ENCODE measurements at places on chromosomes 11 and 22.

- peak; percentile 78 for DNase-seq
Measured at GRCh38 chr22:39205344-39206021, 39.3 kb downstream of the PDGFB start.

- DNase-seq = no peak
Measured at GRCh38 chr22:50314455-50315288, 7.2 kb upstream of the PLXNB2 start.

GRCh38 chr11:83456566-83456965 is 170.4 kb upstream of the CCDC90B start:
- no peak for DNase-seq

DNA sequence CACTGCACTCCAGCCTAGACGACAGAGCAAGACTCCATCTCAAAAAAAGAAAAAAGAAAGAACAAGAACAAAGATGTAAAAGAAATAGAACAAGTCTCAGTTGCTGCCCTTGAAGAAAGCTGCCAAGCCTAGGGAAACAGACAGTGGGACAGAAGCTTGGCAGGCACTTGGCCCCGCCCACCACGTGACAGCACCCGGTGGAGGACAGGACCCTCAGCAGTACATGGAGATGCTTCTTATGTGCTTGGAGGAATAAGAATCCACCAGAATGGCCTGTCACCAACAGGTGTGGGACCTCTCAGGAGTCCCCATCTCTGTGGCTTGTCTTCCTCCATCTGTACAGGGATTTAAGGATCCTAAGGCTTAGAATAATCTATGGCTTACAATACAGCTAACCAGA is 7.6 kb upstream of the TMPRSS6 start:
- no peak for DNase-seq

GRCh38 chr22:45262195-45262930 is 21.7 kb upstream of the KIAA0930 start:
- no peak for DNase-seq

GRCh38 chr22:33380789-33381530 is 322.8 kb upstream of the SYN3 start:
- DNase-seq = peak; percentile 96

GRCh38 chr22:35821654-35822053 is 104.0 kb downstream of the APOL5 start:
- no peak for DNase-seq

GRCh38 chr22:29737251-29738117 is 17.7 kb downstream of the CABP7 start:
- no peak for DNase-seq

GRCh38 chr11:12048936-12049790 is 40.7 kb upstream of the DKK3 start:
- no peak for DNase-seq

- no peak for DNase-seq
Measured at GRCh38 chr11:73268671-73269271, 3.4 kb upstream of the P2RY6 start.

- no peak for DNase-seq
Measured at GRCh38 chr22:21020802-21021429, 6.0 kb downstream of the P2RX6 start.

DNA sequence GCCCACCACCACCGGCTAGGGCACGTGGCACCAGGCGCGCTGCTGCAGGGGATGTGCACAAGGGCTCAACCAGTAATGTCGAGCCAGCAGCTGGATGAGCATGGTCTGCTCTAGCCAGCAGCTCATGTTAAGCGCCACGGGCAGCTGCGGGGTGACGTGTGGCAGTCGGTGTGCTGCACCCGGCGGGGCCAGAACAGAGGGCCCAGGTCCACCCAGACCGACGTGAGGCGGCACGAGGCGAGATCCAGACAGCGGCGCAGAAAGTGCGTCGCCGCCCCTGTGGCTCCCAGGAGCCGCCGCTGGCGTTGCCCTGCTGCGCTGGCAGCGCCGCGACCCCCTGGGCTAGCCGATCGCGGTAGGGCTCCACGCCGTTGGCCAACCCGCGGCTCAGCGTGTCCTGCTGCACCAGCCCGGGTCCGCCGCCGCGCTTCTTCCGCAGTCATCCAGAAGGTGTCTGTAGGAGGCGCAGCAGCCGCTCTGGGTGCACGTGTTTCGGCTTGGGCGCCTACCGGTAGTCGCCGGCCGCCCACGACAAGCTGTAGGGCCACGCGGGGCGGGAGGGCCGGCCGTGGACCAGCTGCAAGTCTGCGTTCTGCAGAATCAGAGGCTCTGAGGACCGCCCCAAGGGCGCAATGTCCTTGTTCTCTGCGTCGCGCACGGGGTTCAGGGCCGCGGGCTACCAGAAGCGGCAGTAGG is 4.6 kb upstream of the GALR3 start:
- peak; percentile 14 for DNase-seq

- DNase-seq = no peak
Measured at GRCh38 chr11:16440136-16440535, 83.8 kb upstream of the SOX6 start.

DNA sequence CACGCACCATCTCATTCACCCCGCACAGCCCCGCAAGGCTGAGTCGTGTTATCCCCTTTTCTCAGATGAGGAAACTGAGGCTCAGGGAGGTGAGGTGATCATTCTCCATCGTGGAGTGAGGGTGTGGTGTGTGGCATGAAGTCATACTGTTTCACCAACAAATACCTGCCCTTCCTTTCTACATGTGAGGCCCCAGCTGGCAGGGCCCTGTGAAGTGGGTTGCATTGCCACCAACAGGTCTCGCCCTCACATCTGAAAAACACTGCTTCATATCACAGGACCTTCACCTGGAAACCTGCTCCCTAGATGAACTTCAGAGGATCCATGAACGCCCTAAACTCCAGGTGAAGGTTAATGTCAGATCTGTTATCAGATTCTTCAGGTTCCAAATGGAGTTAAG is 4.3 kb downstream of the SSTR3 start:
- DNase-seq = no peak

GRCh38 chr22:33124471-33124870 is 66.3 kb upstream of the SYN3 start:
- DNase-seq = no peak

GRCh38 chr11:62221498-62221897 is 13.0 kb downstream of the SCGB2A1 start:
- no peak for DNase-seq

- no peak for DNase-seq
Measured at GRCh38 chr11:45031912-45032519, 81.3 kb upstream of the TP53I11 start.

GRCh38 chr22:47276450-47276820 is 514.0 kb downstream of the TBC1D22A start:
- DNase-seq = no peak

DNA sequence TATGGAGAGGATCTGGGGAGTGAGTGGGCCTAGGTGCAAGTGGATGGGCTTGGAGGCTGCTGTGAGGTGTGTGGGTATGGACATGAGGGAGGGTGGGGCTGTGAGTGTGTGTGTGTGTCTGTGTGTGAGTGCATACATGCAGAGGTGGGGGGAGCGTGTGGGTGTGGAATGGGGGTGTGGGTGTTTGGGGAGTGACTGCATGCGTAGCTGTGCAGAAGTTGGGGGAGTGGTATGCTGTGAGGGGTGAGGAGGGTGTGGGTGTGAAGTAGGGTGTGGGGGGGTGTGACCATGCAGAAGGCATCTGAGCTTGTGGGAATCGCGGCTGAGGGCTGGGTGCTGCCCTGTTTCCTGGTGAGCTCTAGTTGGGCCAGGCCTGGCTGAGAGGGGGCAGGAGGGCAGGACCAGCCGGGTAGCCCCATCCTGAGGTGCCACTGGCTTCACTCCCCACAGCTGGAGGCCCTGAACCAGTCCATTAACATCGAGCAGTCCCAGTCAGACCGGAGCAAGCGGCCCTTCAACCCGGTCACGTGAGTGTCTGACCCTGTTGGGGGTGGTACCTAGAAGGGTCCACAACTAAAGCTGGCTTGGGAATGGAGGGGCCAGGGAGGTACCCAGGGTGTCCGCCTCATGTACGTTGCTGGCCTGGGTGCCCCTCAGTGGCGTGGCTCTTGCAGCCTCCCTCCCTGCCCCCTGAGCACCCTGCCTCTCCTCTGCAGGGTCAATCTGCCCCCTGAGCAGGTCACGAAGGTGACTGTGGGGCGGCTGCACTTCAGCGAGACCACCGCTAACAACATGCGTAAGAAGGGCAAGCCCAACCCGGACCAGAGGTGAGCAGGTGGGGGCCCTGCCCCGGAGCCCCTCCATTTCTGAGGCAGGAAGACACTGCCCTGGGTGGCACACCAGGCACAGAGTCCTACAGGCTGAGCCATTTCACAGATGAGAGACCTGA is 16.5 kb downstream of the TMEM258 start:
- no peak for DNase-seq

DNA sequence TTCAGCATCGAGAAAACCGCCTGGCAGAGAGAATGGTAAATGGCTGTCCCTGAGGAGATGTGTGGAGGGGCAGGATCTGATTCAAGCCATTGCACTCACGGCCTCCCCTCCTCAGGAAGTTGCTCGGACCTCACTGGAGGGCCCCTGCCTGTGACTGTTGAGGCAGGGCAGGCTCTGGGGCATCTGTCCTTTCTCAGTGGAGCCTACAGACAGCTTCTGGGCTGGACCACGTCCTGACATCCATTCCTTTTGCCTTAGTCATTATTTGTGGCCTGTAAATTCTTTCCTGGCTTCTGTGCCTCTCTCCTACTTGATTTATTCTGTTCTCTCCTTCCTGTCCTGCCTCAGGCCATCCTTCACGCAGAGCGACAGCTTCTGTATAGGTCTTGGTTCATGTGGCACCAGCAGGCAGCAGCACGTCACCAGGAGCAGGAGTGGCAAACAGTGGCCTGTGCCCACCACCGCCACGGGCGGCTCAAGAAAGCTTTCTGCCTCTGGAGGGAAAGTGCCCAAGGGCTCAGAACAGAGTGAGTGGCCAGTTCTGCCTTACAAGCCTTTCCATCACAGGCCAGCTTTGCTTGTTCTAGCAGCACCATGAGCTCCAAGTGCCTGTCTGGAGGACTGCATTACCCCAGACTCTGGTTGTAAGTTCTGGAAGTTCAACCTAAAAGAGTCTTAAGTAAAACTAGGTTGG is 59.6 kb downstream of the PISD start:
- peak; percentile 65 for DNase-seq

DNA sequence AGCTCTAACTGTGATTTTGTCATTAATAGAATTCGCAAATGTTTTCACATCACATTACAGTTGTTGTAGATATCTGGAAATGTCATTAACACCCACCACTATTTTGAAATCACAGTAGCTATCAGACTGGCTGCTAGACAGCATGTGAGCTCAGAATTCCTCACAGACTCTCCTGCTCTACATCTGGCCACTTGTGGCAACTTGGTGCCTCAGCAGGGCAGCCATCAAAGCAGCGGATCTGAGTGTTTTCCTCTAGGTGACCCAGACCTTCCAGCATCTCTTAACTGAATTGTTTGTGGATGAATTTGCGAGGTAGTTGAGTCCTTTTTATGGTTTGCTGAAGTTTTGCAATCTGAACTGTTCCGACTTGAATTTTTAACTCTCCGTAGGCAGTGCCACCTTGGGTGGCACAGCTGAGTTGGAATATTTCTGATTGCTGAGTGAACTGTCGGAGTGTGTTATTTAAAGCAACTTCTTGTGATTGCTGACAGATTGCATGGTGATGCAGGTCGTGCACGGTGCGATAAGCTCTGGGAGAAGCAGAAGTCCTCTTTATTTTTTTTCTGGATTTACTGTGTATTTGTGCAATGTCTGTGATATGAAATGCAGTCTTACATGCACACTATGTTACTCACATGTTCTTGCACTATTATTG is 114.0 kb upstream of the PLET1 start:
- DNase-seq = no peak

DNA sequence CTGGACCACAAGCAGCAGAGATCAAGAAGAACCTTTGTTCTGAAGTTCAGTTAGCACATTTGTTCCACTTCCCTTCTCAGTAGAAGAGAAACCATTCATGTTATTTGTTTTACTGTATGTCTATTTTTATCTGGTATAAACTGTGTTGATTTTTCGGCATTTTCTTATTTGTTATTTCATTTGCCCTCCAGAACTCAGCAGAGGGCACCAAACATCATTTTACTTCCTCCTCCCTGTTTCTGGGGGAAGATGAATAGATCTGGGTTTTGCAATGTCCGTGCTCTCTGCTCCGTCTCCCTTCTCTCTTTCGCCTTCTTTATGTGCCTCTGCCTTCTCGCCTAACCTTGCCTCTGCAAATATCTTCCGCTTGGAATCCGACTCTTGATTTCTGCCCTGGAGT is 366.9 kb downstream of the NTM start:
- DNase-seq = no peak

DNA sequence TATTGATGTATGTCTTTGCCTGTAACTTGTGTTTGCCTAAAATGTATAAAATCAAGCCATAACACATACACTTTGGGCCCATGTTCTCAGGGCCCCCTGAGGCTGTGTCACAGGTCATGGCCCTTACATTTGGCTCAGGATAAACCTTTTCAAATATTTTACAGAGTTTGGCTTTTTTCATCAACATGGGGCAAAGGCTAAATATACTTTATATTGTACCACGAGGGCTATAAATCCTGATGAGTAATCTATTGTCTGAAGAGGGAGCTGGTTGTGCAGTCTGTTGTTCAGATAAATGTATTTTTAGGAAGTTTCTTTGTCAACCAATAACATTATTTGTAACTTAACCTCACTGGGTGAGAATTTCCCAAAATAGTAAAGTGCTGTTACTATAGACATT is 404.6 kb upstream of the DDI1 start:
- no peak for DNase-seq

- no peak for DNase-seq
Measured at GRCh38 chr22:27149921-27150543, 492.6 kb downstream of the MIAT start.

DNA sequence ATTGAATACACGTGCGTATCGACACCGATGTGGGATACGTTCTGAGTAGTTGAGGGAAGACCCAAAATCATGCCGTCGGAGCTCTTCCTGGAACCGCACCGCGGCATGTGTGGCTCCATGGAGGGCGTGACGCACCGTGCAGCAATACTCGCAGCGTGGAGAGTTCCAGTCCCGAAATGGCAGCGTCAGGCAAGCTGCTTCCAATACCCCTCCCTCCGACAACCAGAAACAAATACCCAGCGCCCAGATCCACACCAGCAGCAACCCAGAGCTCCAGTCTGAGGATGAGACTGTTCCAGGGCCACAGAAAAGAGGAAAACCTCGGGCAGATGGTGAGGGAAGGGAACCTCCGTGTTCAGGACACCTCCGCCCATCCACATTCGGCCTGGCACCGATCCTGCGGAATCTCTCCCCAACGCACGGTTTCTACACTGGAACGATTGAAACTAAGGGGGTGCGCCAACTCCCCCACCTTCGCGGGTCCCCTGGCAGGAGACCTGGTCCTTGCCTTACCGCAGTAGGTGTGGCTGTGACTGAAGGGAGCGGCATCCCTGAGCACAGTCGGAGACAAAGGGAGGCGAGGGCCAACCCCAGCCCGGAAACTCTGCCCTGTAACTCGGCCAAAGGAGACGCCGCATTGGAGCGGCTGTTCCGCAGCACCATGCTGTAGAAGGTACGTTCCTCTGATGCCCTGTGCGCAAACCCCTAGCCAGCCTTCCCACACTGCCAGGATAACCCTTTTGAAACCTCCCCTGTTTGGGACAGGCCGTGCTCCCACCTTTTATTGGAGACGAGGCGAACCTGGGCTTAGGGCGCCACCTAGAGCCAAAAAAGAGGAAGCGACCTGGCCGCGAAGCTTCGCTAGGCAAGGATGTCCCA is 28.2 kb downstream of the DBX1 start:
- DNase-seq = peak; percentile 51

Data from mammary epithelial cell (primary cell).